Activated T-cell treated with anti-CD3 and anti-CD28 coated beads, Interleukin-2, amount 50 U/mL, for 1 hour (primary cell): ENCODE measurements at places on chromosomes 2 and 18.
A peak's percentile ranks its signal among the peaks of the same experiment; 100 is the strongest.

DNA sequence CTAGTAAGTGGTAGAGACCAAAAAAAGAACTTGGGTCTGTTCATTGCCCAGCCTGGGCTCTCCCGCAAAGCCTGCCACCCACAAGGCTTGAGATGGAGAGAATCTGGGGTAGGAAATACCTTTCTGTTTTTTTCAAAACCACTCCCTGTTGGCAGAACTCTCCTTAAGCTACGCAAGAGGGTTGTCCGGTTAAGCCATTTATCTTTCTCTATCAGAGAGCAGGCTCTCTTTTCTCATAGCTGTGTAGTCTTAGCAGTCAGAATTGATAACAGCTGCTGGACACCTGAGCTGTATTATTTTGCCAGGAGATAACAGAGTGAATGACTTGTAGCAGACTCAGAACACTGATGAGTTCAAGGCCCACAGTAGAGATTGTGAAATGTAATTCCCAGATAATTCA lies 1088.1 kb downstream of the TSN start:
- no peak for DNase-seq

DNA sequence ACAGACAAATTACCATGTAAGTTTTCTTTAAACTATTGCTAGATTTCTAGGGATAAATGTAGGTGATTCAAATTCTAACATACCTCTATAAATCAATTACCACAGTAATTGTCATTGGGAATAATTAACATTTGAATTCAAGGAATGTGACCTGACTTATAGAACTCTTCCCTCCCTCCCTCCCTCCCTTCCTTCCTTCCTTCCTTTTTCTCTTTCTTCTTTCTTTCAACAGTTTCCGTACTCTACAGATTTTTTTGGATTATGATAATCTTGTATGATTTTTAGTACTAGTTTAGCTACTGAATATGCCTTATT lies 18.2 kb upstream of the FTCDNL1 start:
- DNase-seq: no peak

DNA sequence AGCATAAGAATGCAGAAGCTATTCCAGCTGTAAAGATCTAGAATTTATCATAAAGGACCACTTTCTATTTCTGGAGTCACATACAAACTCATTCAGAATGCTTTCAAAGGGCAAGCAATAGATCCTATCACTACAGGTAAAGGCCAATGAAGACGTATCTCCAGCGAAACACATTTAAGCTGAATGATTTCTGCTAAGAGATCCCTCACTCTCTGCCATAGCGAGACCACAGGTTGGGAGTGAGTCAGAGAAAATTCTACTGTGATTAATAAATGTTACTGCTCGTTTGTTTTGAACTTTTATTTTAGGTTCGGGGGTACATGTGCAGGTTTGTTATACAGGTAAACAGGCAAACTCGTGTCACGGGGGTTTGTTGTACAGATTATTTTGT lies 72.5 kb upstream of the NFU1 start:
- DNase-seq: no peak

DNA sequence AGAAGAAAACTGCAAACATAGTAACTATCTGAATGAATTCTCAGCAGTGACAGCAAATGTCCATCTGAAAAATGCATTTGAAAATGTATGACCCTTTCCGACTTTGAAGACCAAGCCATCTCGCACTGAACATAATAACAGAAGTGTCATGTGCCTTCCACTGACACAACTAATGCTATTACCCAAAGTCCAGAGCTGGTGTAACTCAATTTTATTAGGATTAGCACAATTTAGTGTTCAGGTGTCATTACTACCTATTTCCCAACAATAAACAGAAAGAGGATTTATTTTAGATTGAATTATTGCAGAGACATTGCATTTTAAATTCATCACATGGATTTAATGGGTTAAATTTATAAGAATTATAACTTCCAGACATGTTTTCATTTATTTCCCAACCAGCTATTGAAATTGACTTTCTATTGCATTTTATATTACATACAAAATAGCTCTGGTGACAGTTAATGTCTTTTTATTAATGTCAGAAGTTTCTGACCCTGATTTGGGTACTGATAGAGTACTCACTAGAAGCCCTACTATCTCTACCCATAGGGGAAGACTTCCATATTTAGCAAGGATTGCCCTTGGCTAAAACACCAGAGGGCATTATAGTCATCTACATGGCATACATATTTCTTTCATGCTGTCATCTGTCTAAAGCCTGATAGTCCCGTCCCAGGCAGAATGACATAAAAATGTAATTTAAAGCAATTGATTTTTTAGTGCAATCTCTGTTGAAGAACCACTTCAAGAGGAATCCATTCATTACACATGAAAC lies 7.0 kb upstream of the STK39 start:
- no peak for DNase-seq

DNA sequence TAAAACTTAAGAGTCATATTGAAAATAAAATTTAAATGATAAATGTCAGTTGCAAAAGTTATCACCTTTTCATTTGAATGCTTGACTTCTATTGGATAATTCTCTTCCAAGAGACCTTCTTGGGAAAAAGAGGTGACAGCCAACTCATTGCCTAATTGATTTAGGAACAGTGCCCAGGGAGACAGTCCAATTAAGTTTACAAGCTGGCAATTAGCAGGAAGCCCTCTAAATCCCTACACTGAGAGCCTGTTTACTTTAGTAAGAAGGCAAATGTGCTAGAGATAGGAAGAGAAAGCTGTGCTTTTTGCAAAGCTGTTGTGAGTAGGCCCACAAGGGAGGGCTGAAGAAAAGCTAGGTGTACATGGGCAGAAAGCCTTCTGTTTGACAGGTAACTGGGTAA lies 189.1 kb downstream of the WDPCP start:
- no peak for DNase-seq

GRCh38 chr2:241118737-241119505 lies 16.8 kb upstream of the MTERF4 start:
- peak; percentile 12 for DNase-seq

- DNase-seq: no peak
Measured at GRCh38 chr2:689877-690510, 12.8 kb upstream of the TMEM18 start.

DNA sequence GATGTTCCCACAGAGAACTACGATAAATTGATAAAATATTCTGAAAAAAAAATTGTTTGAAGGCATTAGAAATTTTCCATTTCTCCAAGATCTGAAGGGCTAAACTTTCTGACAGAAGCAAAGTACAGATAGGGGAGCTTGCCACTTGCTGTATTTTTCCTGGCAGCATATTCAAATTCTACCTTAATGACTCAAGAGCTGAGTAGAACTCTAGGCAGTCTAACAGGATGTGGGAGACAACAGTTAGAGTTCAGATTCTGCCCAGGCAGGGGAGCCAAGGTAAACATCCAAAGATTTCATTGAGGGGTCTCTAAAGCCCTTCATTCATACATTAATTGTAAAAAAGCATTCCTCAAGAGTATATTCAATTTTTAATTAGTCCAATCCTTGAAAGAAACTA lies 46.0 kb upstream of the RIT2 start:
- DNase-seq: no peak

- DNase-seq: no peak
Measured at GRCh38 chr2:150484006-150484405, 3.5 kb downstream of the RND3 start.

- no peak for DNase-seq
Measured at GRCh38 chr2:10527585-10527984, 79.5 kb upstream of the ODC1 start.

DNA sequence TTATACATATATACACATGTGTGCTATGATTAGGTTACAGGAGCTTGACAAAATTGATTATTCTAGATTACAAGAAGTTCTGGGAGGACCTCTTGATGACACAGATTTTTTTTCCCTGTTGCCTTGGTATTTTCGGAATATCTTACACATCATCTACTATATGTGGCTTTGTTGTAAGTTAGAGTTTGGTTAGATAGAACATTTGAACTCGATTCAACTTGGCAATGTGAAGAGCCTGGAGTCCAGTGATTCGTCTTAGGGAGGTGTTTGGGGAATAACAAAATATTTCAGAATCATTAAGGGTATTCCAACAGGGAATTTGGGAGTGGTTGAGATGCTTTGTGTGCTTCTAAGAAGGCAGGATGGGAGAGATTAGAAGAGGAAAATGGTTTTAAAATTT lies 39.3 kb upstream of the EFEMP1 start:
- no peak for DNase-seq

- DNase-seq: no peak
Measured at GRCh38 chr2:215771241-215771640, 242.1 kb downstream of the MREG start.

DNA sequence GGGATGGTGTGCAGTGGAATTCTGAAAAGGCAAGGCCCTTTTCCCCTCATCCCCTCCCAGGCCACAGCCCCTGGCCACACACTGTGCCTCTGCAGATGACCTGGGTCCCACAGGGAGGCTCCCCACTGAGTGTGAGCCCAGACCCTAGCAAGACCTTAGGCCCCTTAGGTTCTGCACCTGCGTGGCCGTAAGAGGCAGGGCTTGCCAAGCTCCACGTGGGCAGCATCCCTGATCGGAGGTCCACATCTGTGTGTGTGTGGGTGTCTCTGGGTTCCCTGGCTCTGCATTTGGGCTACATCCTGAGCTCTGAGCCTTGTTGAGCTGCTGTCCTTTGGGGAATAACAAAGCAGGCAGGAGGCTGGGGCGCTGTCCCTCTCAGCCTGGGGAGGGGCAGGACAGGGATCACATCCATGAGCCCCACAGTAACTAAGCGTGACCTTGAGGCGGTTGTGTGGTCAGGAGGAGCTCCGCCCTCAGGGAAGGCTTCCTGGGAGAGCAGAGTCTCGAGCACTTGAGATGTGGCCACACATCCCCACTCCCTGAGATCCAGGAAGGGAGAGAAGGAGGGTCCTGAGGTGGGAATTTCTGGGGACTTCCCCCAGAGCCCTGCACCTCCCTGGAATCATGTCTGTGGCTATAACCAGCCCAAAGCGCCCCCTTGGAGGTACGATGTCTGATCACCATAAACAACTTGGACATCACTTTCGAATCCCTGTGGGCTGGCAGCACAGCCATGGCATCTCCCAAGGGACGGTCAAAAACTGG lies 84.8 kb downstream of the STPG4 start:
- DNase-seq: no peak

- no peak for DNase-seq
Measured at GRCh38 chr2:212906620-212907019, 244.8 kb downstream of the IKZF2 start.

DNA sequence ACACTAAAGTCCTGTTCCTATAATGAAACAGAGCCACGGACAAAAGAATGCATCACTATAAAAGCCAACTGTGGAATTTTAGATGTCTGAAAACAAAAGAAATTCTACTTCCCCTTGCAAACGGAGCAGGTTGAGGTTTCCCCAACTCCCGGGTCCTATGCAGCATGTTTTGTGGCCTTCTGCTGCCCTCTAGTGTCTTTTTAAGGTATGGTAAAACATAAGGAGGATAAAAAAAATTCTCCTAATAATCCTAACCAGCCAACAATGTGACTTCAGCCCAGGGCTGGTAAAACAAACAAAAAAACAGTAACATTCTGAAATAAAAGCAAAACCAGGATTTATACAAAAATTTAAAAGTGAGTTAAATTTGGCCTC lies 539.5 kb downstream of the NRXN1 start:
- DNase-seq: no peak

DNA sequence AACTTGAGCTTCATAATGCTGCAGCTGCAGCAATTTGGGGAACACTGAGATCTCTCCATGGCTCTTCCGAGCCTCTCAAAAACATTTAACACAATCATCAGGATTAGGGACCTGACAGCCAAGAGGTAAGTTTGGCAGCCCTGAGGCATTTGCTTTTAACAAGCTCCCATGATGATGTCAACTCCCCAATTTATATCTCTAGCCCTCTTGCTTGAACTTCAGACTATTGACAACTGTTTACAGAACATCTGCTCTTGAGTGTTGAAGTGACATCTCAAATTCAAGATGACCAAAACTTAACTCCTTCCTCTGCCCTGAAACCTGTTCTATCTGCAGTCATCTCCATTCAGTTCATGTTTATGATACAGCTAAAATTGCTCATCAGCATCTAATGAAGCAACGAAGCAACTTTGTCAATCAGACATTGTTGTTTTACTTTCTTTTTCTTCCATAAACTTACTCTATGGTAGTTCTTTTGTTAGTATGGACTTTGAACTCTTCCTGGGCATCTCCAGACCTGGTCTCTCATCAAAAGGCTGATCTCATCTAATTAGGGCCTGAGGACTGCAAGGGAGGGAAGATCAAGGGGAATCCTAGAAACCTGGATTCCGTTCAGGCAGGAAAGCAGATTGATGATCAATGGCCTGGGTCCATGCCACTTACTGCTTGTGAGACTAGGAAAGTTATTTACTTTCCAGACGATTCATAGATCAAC lies 48.1 kb downstream of the SEMA4F start:
- DNase-seq: no peak

GRCh38 chr18:73768043-73768442 lies 379.6 kb downstream of the FBXO15 start:
- no peak for DNase-seq

DNA sequence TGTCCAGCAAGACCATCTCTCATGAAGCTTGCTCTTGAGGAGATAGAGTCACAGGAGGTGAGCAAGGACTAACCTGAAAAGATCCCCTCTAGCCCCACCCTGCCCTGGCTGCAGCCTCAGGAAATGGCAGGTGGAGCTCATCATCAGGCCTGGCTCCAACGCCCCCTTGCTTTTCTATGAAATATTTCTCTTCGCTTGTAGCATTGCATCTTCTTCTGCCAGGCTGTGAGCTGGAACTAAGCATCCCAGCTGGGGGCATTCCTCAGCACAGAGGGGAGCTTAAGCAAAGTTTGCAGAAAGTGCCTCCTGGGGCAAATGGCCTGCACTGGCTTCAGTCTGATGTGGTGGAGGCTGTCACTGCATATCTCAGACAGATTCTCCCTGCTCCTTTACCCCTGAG lies 90.1 kb upstream of the LGALSL start:
- no peak for DNase-seq

- no peak for DNase-seq
Measured at GRCh38 chr18:60936101-60936500, 397.1 kb upstream of the CDH20 start.

DNA sequence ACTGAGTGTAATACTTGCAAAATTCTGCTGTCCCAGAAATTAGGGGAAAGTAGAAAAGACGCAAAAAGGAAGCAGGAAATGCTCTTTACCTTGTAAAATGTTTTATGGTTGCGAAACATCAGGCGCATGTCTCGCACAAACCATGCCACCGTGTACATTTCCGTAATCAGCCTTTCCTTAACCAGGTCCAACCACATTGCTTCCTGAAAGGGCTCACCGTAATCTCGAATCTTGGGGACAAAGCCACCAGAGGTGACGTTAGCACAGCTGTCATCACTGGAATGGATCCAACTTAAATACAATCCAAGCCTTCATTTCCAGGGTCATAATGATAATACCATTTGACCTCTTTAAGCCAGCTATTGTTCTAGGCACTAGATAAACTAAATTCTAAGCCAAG lies 49.3 kb downstream of the SP110 start:
- DNase-seq: no peak
